ENCODE measurements at places on chromosomes 2 and 18.

GRCh38 chr2:69711971-69712370 is 30.0 kb upstream of the ANXA4 start:
- DNase-seq = no peak

- no peak for DNase-seq
These were observed 927.6 kb downstream of the TSN start for GRCh38 chr2:122683018-122683417.

- no peak for DNase-seq
These were observed 40.9 kb upstream of the RGPD4 start for GRCh38 chr2:107785756-107786155.

GRCh38 chr2:43185146-43185545 is 41.3 kb downstream of the ZFP36L2 start:
- no peak for DNase-seq

GRCh38 chr2:1645761-1646476 is 98.4 kb downstream of the PXDN start:
- DNase-seq = no peak

All from CD8-positive, alpha-beta memory T cell (primary cell).